ENCODE measurements at places on chromosomes 4 and X.

GRCh38 chr4:453267-453666, 45.7 kb downstream of the ZNF721 start:
- no peak for DNase-seq

DNA sequence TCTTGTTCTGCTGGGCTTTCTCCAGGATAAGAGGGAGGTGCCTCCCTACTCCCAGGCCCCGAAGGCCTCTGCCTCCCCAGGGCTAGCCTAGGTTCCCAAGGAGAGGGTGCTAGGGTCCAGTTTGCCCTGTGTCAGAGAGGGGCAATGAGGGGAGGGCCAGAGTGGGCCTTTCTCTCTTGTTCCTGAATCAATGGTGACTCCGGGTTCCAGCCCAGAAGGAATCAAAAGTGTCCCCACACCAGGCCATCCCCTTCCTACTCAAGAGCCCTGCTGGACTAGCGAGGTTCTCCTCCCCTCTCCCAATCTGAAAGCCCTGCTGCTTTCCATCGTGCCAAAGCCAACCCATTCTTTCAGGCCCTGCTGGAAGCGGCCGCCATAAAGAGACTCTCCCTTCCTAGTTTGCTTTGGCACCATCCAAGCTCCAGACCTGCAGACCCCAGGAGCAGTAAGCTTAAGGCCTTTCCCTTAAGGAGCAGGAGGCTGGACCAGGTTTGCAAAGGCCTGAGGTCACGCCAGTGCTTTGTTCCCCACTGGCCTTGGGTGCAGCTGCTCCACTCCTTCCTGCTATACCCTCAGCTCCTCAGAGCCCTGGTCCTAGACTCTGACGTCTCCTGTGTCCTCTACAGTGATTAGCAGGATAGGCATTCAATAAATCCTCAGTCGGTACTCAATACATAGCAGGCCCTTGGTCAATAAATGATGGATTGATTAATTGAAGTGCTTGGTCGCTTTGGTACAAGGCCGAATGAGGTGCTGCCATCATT, 10.6 kb downstream of the TSC22D3 start:
- DNase-seq, result no peak

- DNase-seq, result peak; percentile 52
These were observed 59.9 kb downstream of the GSPT2 start for GRCh38 chrX:51802917-51803688.

DNA sequence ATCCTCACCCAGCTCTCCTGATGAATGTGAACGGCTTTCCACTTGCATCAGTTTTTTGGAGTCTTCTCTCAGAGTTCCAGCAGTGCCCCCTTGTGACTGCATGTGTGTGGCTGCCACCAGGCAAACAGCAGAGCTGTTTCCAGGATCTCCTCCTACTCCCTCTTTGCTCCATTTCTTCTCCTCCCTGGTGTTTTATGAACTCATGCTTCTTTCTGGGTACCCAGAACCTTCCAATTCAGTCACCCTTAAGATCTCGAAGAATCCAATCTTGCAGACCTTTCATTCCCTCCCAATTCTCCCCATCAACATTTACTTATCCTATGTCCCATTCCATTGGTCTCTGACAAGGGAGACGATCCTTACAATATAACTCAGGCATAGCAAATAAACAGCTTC, 6.8 kb upstream of the TCEANC start:
- DNase-seq, result peak; percentile 8

DNA sequence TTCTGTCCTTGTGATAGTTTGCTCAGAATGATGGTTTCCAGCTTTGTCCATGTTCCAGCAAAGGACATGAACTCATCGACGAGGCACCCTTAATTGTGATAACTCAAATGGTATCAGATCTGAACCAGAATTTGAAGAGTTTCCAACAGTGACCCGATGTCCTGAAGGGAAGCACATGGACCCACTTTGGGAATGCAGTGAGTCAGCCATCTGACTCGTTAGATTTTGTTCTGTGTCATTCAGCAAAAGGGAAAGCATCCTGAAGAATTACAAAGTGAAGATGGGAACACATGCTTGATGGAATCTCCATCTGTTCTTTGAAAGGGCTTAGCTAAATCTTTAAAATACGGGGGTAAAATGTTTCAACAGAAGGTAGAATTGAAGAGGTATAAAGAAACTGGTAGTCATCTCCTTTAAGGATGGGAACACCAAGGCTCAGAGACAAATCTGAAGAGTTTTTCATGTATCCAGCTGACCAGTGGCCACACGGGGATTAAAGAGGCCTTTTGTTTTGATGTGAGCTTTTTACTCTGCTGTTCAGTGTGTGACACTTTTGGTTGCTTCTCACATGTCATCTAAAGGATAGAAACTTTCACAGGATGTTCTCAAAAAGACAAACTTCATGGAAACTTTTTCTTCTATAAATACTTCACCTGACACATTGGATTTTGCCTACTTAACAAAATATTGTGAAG, 393.8 kb downstream of the INPP4B start:
- DNase-seq, result no peak

GRCh38 chr4:124401606-124402005, 310.9 kb downstream of the ANKRD50 start:
- no peak for DNase-seq

GRCh38 chrX:110175696-110176095, 142.2 kb downstream of the AMMECR1 start:
- DNase-seq, result no peak

GRCh38 chrX:115499112-115499805, 61.7 kb upstream of the PLS3 start:
- no peak for DNase-seq

- DNase-seq, result no peak
These were observed 161.1 kb downstream of the TRIML1 start for GRCh38 chr4:188300385-188300784.

GRCh38 chr4:88005076-88005475, 2.4 kb upstream of the PKD2 start:
- DNase-seq, result no peak

- DNase-seq, result no peak
These were observed 2.0 kb downstream of the GTPBP6 start for GRCh38 chrX:316351-317325.

GRCh38 chr4:184895012-184895695, 69.4 kb upstream of the ACSL1 start:
- no peak for DNase-seq

GRCh38 chr4:189377569-189377968, 563.1 kb upstream of the FRG1 start:
- DNase-seq, result no peak

DNA sequence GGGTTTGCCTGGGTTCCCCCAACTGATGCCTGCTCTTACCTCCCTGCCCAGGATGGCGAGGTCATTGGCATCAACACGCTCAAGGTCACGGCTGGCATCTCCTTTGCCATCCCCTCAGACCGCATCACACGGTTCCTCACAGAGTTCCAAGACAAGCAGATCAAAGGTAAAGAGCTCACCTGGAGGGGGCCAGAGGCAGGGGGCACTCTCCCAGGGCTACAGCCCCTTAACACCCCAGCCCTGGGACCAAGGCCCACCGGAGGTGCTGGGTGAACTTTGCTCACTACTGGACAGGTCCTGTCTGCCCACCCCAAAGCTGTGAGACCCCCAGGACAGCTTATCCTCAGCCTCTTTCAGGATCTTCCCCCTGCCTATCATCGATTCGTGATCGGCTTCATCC, 24.5 kb downstream of the HTRA3 start:
- DNase-seq, result no peak

- no peak for DNase-seq
These were observed 58.6 kb downstream of the NDST4 start for GRCh38 chr4:115054836-115055235.

DNA sequence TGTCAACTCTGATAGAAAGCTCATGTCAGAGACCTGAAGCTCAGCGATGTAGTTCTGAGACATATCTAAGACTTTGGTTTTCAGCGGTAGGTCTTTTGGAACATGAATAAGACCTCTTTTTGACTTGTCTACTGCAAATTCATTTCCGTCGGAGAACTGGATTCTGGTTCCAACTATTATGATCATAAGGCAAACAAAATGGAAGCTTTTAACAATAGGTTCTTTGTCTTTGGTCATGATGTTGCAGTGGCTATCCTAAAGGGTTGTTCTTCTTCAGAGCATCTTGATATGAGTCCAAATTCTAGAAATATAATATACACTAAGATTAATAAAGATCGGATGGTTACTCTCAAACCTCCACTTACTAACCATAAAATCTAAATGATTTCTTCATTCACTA, 24.6 kb upstream of the TLR1 start:
- DNase-seq, result no peak

DNA sequence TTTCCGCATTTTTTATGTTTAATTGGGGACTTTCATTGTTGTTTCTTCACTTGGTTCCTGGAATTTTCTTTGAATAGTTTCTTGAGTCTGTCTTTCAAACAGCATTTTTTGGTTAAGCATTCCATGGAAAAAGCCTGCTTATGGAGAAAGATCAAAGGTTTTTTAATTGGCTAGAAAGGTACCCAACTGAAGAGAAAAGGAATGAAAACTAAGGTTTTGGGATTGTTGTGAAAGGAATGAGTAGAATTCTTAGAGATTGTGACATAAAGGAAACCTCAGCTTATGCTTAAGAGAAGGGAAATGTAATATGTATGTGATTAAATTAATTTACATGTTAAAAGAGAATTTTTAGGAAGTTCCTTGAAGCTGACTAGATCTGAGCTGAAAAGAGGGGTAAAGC, 82.8 kb downstream of the CCKAR start:
- DNase-seq, result no peak

DNA sequence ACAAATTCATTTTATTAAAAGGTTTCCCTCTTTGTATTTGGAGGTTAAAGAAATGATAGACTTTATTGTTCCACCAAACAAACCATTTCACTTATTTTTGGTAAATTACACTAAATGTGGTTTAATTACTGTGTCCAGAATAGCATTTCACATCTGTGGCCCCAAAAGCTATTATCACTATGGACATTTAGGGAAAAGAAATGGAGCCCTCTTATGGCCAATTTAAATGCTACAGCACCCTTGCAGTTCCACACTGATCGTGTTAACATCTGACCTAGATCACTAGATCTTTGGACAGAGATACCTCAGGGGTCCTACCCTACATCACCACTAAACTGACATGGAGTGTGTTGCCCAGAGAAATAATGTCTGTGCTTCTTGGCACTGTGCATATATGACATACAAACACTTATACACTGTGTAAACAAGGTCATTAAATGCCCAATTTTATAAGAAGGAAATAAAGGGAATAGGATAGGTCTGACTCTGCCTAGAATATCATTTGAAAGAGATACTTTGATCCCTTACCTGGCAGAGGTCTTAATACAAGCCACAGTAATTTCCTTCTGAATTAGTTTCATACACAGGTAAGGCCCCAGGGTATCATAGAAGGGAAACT, 163.9 kb downstream of the KDR start:
- DNase-seq, result peak; percentile 14

DNA sequence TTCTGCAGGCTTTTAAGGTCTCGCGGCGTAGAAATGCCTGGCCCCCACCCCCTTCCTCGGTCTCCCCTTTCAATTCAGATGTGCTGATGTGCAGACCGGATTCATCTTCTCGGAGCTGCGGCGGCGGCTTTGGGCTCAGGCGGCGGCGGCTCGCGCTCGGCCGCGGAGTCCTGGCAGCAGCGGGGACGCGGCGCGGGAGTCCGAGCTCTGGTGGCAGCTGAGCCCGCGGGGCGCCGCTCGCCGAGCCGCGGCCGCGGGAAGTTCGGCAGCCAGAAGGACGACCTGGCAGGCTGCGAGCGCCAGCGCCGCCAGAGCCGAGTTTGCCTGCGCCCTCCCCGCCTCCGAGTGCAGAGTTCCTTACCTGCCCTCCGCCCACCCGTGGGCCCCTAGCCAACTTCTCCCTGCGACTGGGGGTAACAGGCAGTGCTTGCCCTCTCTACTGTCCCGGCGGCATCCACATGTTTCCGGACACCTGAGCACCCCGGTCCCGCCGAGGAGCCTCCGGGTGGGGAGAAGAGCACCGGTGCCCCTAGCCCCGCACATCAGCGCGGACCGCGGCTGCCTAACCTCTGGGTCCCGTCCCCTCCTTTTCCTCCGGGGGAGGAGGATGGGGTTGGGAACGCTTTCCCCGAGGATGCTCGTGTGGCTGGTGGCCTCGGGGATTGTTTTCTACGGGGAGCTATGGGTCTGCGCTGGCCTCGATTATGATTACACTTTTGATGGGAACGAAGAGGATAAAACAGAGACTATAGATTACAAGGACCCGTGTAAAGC, 448 bp downstream of the TLL1 start:
- no peak for DNase-seq

DNA sequence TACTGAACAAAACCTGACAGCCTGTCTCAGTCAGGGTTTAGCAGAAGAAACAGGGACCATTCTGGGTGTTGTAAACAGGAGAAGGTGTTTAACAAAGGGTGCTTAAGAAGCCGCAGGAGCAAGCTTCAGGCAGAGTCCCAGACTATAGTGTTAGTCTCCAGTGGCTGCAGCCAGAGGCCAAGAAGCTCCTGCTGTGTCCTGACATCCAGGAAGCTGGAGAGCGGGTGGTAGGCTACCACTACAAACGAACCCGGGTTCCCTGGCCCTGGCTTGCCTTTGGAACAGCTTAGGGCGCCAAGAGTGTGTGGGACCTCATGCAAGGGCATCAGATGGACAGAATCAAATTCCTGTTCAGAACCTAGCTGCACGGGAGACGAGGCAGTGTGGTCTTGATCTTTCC, 27.9 kb downstream of the TKTL1 start:
- DNase-seq, result no peak

DNA sequence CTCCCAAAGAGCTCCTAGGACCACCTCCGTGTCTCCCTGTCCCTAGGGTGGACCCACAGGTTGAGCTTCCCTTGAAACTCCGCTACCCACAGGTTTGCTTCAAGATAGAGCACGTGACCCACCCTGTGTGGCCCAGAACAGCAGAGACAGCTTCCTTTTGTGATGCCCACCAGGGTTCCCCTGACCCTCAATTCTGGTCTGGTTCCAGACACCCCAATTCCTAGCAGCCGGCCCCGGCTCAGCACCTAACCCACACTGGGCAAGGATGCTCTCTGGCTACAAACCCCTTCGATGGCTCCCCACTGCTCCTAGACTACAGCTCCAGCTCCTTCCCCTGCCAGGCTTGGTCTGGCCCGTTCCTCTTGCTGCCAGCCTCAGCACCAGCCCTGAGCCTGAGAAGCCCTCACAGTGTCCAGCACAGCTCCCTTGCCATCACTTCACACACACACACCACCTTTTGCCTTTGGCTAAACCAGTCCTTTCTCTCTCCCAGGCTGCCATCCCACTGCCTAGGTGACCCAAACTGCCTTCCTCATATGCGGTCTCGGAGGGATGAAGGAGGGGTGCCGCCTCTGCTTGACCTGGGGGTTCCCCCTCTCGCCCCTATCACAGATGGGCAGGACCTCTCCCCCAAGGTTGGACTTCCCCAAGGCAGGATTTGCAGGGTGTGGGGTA, 6.2 kb downstream of the PNCK start:
- no peak for DNase-seq

- no peak for DNase-seq
These were observed 41.3 kb downstream of the TMEM131L start for GRCh38 chr4:153507310-153508073.

GRCh38 chr4:7001271-7001670, 41.9 kb upstream of the TADA2B start:
- DNase-seq, result no peak

GRCh38 chrX:111543212-111543741, 31.8 kb downstream of the SERTM2 start:
- DNase-seq, result no peak

DNA sequence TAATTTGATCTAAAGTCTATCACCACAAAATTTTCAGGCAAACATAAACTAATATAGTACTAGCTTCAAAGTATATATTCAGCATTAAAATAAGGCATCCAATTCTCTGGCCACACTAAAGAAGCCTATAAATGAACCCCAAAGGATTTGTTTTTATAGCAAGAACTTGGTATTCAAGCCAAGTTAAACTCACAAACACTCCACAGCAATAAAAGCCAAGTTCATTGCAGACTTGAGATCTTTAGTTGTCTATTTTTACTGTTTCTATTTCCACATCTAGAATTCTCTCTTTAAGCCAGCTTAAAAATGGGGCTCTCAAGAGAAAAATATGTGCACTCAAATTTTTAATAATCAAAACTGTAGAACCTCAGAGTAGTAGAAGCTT, 51.1 kb downstream of the WDFY3 start:
- DNase-seq, result no peak

All from DMS79 treated with DMSO at 0.1 percent for 48 hours (cell line).